Type B pancreatic cell (in vitro differentiated cells): ENCODE measurements at places on chromosomes 1 and 21. TPM values are rescaled to one million over a fixed set of nuclear protein-coding genes. Genes with fewer than 3 reads are reported as not detected.

- DNase-seq = no peak
- H3K27ac ChIP-seq = no peak overlapping the region
- peaks cover 5% of the 10 kb centered on the region for H3K4me1 ChIP-seq
- H3K27me3 ChIP-seq = no peaks in the 10 kb centered on the region
- no peaks in the 10 kb centered on the region for H3K36me3 ChIP-seq
These were observed 198.1 kb upstream of the ST6GALNAC5 start for GRCh38 chr1:76669131-76669530.

DNA sequence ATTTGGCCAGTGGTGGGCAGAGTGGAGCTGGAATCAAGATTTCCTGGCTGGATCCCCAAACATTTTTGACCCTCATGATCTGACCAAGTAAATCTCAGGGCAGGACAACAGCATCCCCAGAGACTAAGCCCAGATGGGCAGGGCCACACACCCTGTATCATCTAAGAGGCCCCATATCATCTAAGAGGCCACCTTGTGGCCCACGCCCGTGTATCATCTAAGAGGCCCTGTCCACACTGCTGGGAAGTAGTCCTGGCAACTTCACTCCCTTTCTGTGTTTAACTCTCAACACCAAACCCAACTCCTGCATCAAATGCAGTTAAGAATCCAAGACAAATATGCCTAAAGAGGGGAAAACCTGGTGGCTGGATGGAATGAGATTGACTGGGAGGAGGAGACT, 81.6 kb upstream of the SSX2IP start:
- H3K27ac ChIP-seq = no peak overlapping the region
- no peak overlapping the region for H3K4me3 ChIP-seq
- DNase-seq = no peak
- H3K4me1 ChIP-seq = peaks cover 23% of the 10 kb centered on the region
- H3K27me3 ChIP-seq = peaks cover 2% of the 10 kb centered on the region

- H3K36me3 ChIP-seq = peaks cover 17% of the 10 kb centered on the region
- H3K27me3 ChIP-seq = no peaks in the 10 kb centered on the region
- no peak for DNase-seq
These were observed 25.8 kb upstream of the EVA1B start for GRCh38 chr1:36349241-36349671.

- H3K4me3 ChIP-seq = no peak overlapping the region
- no peaks in the 10 kb centered on the region for H3K27me3 ChIP-seq
- H3K4me1 ChIP-seq = no peaks in the 10 kb centered on the region
- H3K36me3 ChIP-seq = no peaks in the 10 kb centered on the region
These were observed 34.2 kb upstream of the GJA5 start for GRCh38 chr1:147794570-147794969.

DNA sequence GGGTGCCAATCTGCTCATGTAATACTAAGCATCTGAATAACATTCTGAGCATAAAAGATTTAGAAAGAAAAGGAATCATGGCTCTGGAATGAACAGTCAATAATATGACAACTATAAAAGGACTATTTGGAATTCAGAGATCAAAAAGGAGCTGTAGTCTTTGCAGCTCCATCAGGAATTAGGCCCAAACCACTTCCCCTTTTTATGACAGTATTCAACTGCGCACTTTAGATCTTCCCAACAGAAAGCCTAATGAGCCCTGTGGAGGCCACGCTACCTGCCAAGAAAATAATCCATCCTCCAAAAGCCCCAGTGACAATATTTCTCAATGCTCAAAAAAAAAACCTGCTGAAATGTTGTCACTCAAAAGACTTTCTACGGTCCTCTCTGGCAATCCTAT, 163.2 kb downstream of the SNX7 start:
- no peaks in the 10 kb centered on the region for H3K27me3 ChIP-seq
- no peaks in the 10 kb centered on the region for H3K4me1 ChIP-seq
- DNase-seq = no peak
- no peak overlapping the region for H3K4me3 ChIP-seq

AMY2A gene
- not detected in 2 replicates for total RNA-seq

DNA sequence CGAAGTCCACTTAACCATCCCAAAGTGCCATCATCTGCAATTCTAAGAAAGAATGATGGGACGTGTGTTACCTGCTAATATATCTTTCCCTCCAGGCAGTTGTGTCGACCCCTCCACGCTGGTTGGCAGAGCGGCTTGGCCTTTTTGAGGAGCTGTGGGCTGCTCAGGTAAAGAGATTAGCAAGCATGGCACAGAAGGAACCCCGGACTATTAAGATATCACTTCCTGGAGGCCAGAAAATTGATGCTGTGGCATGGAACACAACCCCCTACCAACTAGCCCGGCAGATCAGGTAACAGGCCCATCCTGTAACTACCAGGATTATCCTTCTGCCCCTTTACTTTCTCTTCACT, 520 bp downstream of the TARS2 start:
- no peaks in the 10 kb centered on the region for H3K27me3 ChIP-seq
- peaks cover 15% of the 10 kb centered on the region for H3K4me1 ChIP-seq
- H3K36me3 ChIP-seq = peaks cover 8% of the 10 kb centered on the region
- peak overlapping the region; percentile 90 for H3K27ac ChIP-seq
- DNase-seq = no peak

NBPF4 gene
- 0.10 TPM in 1 of 2 replicates, not detected in the other for total RNA-seq

- H3K36me3 ChIP-seq = no peaks in the 10 kb centered on the region
- no peak for DNase-seq
- H3K27ac ChIP-seq = no peak overlapping the region
- H3K27me3 ChIP-seq = peaks cover 7% of the 10 kb centered on the region
- H3K4me3 ChIP-seq = peak overlapping the region; percentile 31
- no peaks in the 10 kb centered on the region for H3K4me1 ChIP-seq
These were observed 7.5 kb upstream of the PARK7 start for GRCh38 chr1:7953850-7954609.

DENND1B gene
- 8.7 and 8.8 TPM in 2 replicates for total RNA-seq

DNA sequence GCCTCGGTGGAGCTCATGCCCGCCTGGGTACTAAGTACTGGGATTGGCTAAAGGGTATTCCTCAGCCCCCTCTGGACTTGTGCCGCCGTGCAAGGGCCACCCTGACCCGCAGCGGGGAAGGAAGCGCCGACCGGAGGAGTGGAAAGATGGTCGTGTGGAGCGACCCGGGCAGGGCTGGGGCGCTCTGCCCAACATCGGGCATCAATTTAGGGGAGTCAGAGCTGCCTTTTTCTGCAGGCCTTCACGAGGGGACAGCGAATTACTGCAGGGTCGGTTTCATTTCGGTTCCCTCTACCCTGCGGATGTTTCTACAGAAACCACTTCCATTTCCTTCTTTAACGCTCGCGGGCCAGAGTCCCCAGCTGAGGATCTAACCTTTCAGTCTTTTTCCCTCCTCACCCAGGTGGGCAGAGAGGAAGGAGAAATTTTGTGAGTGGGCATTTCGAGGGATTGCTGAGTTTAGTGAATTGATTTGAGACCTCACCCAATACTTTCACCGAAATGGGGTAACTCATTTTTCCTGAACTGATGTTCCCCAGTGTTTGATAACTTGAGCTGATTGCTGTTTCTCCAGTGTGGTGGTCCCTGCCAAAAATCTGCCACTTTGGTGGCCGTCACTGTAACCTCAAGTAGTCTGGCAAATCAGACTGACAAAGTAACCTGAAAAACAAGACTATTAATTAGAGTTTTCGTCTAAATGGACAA, 1.1 kb downstream of the TOR1AIP1 start:
- no peak for DNase-seq
- H3K27me3 ChIP-seq = no peaks in the 10 kb centered on the region
- H3K27ac ChIP-seq = peak overlapping the region; percentile 100
- H3K4me3 ChIP-seq = peak overlapping the region; percentile 98
- peaks cover 23% of the 10 kb centered on the region for H3K4me1 ChIP-seq
- no peaks in the 10 kb centered on the region for H3K36me3 ChIP-seq

CDCA8 gene
- 13.3 and 35.1 TPM in 2 replicates for total RNA-seq

SLAMF8 gene
- not detected in 2 replicates for total RNA-seq

- H3K27ac ChIP-seq = peak within 1 kb of the TSS; percentile 97
- H3K27me3 ChIP-seq = peaks cover 18% of the 10 kb centered on the region
- DNase-seq = no peak
- H3K4me1 ChIP-seq = peaks cover 23% of the 10 kb centered on the region
- peak within 1 kb of the TSS; percentile 97 for H3K4me3 ChIP-seq
These were observed at the start of gene ADARB1 for GRCh38 chr21:45074048-45074817. ADARB1 (plus strand) TSS chr21:45074580; CDS start chr21:45171657, 97,077 bp downstream.

GRCh38 chr1:172086137-172086536, 244.8 kb downstream of the DNM3 start:
- no peak overlapping the region for H3K4me3 ChIP-seq
- no peaks in the 10 kb centered on the region for H3K27me3 ChIP-seq
- H3K4me1 ChIP-seq = peaks cover 15% of the 10 kb centered on the region
- H3K36me3 ChIP-seq = no peaks in the 10 kb centered on the region

WNT9A gene
- total RNA-seq = 3.0 and 4.3 TPM in 2 replicates

- H3K27ac ChIP-seq = no peak overlapping the region
- DNase-seq = no peak
- no peaks in the 10 kb centered on the region for H3K27me3 ChIP-seq
- H3K4me1 ChIP-seq = peaks cover 25% of the 10 kb centered on the region
- no peak overlapping the region for H3K4me3 ChIP-seq
These were observed 9.5 kb downstream of the RNU1-2 start for GRCh38 chr1:16905110-16905867.

GRCh38 chr1:198678901-198679329, 40.1 kb downstream of the PTPRC start:
- peaks cover 18% of the 10 kb centered on the region for H3K4me1 ChIP-seq
- no peak overlapping the region for H3K4me3 ChIP-seq
- no peaks in the 10 kb centered on the region for H3K27me3 ChIP-seq

- no peak overlapping the region for H3K27ac ChIP-seq
- H3K36me3 ChIP-seq = no peaks in the 10 kb centered on the region
- DNase-seq = no peak
- no peak overlapping the region for H3K4me3 ChIP-seq
These were observed 15.8 kb upstream of the ZC3H12A start for GRCh38 chr1:37458551-37458950.

GRCh38 chr1:115676498-115677181, 34.9 kb downstream of the VANGL1 start:
- DNase-seq = no peak
- H3K27ac ChIP-seq = peak overlapping the region; percentile 30
- H3K4me3 ChIP-seq = no peak overlapping the region
- H3K27me3 ChIP-seq = no peaks in the 10 kb centered on the region

C1QC gene
- total RNA-seq = not detected in 2 replicates

CAMK1G gene
- 2.0 and 9.4 TPM in 2 replicates for total RNA-seq

GRCh38 chr1:16111771-16112595, 38.5 kb upstream of the FAM131C start:
- H3K36me3 ChIP-seq = no peaks in the 10 kb centered on the region
- H3K27ac ChIP-seq = peak overlapping the region; percentile 43
- peaks cover 7% of the 10 kb centered on the region for H3K27me3 ChIP-seq
- no peak for DNase-seq

DNA sequence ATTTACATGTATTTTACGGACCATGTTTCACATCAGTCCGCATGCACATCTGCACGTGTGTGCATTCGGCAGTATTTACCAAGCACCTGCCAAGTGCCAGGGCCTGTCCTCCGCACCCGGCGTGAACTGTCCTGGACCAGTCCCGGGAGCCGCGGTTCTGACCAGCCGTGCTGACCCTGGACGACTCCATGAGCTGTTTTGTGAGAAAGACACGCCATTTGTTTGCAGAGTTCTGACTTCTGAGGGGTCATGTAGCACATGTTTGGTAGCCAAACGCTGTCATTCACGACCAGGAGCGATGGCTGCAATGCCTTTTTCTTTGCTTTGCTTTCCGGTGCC, 3.3 kb upstream of the OLIG2 start:
- DNase-seq = no peak
- peak overlapping the region; percentile 81 for H3K4me3 ChIP-seq
- peaks cover 90% of the 10 kb centered on the region for H3K27me3 ChIP-seq
- H3K36me3 ChIP-seq = peaks cover 4% of the 10 kb centered on the region

GRCh38 chr1:4654764-4655673, 610 bp downstream of the AJAP1 start:
- no peaks in the 10 kb centered on the region for H3K36me3 ChIP-seq
- H3K27ac ChIP-seq = no peak overlapping the region
- H3K4me3 ChIP-seq = peak overlapping the region; percentile 47
- peaks cover 21% of the 10 kb centered on the region for H3K4me1 ChIP-seq

- H3K27me3 ChIP-seq = no peaks in the 10 kb centered on the region
- DNase-seq = no peak
- H3K4me3 ChIP-seq = no peak overlapping the region
- H3K36me3 ChIP-seq = no peaks in the 10 kb centered on the region
These were observed 37.5 kb downstream of the DPT start for GRCh38 chr1:168691541-168691940.

DNA sequence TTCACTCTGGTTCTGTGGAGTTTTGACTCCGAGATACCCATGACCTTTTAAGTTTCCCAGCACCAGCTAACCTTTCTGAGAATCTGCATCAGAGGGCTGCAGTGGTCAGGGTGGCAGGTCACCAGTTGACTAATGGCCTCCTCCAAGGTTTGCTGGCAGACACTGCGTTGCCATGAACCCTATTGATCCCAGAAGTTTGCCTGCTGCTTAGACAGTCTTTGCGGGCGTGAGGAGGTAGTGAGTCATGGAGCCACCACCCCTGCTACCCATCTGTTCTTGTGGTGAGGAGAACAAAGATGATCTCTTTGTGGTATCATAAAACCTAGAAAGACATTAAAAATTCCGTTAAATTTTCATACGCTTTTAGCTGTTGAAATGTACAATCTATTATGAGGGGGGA, 180.4 kb downstream of the FGGY start:
- peaks cover 9% of the 10 kb centered on the region for H3K36me3 ChIP-seq
- no peaks in the 10 kb centered on the region for H3K27me3 ChIP-seq
